ENCODE measurements at places on chromosomes 11 and 22.

- no peak for DNase-seq
Measured at GRCh38 chr11:21622995-21623394, 569.9 kb upstream of the ANO5 start.

- DNase-seq = no peak
Measured at GRCh38 chr11:1481861-1482441, 4.6 kb downstream of the MOB2 start.

DNA sequence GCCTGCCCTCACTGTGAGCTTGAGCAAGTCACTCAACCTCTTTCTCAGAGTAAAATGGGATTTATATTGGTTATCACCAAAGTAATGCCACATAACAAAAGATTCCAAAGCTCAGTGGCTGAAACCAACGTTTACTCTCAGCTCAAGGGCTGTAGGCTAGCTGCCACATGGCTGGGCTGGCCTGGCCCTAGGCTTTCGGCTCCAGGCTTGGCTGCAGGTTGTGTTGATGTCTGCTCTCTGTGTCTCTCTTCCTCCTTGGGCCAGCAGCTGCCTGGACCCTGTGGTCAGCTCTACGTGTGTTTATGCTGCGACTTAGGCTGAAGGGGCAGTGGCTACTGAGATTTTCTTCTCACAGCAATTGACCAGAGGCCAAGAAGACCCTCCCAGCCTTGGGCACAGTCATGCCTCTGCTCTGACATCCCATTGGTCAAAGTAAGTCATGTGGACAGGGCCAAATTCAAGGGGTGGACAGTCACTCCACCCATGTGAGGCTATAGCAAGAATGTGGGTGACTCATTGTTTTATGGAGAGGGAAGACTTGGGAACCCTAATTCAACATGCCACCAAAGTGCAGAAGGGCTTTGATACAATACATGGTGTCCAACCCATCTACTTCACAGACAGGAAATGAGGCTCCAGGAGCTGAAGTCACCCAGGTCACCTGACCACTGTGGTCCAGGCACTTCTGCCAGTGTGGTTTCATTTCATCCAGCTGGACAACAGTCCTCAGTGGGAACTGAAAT lies 90.6 kb downstream of the TSPAN18 start:
- no peak for DNase-seq

GRCh38 chr22:37051391-37052385 lies at the start of gene KCTD17:
Gene KCTD17 (plus strand): TSS chr22:37051742. CDS start chr22:37051761, 19 bp downstream.
- peak; percentile 34 for DNase-seq

GRCh38 chr11:60971520-60971919 lies at the start of gene CD6:
Gene CD6 (plus strand): TSS chr11:60971680. CDS start chr11:60971866, 186 bp downstream.
- DNase-seq = no peak

GRCh38 chr11:113193016-113193415 lies 121.4 kb upstream of the TTC12 start:
- no peak for DNase-seq

DNA sequence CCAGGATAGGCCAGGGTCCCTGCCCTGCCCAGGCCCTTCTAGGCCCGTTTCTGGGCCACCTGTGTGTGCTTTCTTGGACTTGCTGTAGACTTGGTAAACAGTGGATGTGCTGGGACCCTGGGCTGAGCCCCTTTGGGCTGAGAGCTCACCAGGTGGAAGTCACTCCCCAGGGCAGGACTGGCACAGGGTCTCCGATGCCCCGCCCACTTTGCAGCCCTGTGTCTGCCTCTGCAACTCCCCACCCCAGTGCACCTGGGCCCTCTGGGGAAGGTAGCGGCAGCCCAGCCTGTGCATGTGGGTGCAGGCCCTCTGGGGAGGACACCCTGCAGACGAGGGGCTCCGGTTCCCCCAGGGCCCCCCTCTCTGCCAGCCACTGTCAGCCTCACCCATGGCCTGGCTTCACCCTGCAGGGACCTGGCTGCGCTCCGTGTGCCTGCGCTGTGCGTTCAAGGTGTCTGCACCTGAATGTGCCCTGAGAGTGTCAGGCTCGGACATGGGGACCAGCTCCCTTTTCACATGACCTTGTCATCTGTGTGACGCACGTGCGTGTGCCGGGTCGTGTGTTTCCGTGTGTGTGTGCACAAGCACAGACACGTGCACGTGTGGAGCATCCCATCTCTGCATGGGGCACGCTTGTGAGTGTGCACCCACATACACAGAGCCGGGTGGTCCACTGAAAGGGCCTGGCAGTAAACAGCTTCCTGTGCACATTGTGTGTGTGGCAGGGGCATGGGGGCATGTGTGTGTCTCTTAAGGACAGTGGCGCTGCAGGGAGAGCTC lies 118.5 kb downstream of the KCNQ1OT1 start:
- no peak for DNase-seq

DNA sequence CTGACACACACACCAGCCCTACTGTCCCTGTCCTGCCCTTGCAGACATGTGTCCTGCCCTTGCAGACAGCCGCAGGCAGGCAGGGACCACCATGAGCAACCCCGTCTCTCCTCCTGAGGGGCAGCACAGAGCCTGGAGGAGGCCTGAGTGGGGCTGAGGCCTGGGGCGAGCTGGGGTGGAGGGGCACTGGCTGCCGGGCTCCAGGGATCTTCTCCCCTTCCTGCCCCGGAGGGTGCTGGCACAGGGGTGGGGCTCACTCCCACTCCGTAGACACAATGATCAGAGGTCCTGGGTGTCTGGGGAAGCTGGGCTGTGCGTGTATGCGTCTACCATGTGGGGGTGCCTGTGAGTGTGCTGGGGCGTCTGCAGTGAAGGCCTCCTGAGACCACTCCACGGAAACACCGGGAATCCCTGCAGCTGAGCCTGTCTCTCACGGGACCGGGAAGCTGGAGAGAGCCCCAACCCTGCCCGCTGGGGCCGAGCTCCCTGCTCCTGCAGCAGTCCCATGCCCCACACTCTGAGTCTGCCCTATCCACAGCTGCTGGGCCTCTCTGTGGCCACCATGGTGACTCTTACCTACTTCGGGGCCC lies 588 bp downstream of the TSPAN32 start:
- no peak for DNase-seq

GRCh38 chr11:131868629-131869507 lies 498.5 kb downstream of the NTM start:
- DNase-seq = no peak

GRCh38 chr11:122101625-122102291 lies 14.3 kb downstream of the BLID start:
- peak; percentile 86 for DNase-seq

DNA sequence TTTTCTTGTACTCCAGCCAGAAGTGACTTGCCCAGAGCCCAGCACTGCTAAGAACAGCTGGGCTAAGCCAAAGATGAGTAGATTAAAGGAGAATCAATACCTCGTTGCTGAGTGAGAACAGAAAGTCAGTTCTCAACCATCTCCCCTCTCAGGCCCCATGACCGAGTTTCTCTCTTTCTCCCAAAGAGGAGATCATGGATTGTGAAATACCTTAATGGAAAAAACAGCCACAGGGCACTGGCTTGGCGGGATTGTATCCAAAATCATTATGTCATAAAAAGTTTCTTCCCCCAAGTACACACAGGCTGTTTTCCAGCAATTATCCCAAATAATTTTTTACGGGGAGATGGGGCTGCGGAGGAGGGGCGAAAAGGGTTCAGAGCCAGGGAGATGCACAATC lies 111.8 kb upstream of the TMEM45B start:
- no peak for DNase-seq

DNA sequence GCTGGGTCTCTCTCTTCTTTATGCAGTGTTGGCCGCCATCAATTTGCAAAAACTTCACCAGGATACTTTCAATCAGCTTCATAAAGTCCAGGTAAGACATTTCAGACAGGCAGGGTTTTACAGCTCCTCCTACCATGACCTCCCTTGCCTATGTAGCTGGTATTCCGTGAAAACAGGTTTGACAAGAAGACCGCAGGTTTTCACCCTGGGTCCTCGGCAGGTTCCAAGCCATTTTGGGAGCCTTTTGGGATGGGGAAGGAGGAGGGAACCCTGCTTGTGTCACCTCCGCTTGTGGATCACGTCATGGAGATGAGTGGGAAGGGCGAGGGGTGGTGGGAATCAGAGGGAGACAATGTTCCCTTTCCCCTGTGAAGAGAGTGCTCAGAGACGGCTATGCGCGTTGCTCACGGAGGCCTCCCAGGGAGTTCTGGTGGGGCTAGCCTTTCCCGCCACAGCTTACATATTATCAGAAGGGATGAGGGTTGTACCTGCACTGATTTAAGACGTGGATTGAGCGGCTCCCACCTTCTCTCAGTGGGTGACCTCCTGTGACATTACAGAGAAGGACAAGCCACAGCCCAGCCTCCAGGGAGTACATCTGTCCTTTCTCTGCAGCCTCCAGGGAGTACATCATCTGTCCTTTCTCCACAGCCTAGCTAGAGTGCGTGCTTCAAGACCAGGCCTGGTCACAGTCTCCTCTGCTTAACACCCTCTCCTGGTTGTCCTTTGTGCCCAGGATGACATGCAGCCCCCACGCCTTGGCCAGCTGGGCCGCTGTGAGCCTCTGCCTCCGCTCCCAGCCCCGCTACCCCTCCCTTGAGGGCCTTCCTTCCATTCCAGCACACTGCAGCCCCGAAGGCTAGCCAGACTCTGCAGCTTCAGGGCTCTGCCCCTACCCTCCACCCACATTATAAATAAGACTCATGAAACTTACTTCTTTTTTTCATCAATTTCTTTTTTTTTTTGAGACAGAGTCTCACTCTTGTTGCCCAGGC lies 17.2 kb downstream of the GLB1L3 start:
- no peak for DNase-seq

DNA sequence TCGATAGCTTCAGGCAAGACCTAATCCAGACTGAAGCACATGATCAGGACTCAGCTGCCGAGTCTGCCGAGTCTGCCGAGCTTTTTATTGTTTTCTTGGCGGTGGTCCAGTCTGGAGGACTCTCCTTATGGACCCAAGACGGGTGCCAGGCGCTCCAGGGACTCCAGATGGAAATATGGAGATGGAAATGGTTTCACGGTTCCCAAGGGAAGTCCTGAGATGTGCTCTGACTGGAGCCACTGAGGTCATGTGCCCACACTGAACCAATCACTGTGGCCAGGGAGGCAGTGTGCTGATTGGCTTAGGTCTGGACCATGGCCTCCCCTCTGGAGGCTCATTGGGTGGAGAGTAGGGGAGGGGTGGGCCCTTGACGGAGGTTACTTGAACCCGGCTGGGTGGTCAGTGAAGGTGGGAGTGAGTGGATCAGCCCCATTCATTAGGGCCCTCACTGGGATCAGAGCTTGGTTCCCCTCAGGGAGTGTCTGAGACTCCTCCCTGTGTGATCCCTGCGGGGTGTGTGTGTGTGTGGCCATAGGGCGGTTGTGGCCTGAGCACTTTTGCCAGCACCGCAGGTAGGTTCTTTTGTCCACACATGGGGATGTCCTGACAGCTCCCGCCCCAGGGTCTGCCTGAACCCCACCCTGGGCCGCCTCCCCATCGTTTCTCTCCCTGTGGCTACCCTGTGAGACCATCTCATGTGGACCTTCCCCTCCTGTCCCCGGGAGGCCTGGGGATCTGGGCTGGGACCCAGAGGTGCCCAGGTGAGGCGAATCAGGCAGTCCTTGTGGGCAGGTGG lies 14.0 kb downstream of the RPS6KA4 start:
- no peak for DNase-seq

GRCh38 chr22:48710410-48710809 lies 1117.3 kb downstream of the BRD1 start:
- no peak for DNase-seq

GRCh38 chr22:21734540-21735199 lies 924 bp downstream of the YPEL1 start:
- no peak for DNase-seq

DNA sequence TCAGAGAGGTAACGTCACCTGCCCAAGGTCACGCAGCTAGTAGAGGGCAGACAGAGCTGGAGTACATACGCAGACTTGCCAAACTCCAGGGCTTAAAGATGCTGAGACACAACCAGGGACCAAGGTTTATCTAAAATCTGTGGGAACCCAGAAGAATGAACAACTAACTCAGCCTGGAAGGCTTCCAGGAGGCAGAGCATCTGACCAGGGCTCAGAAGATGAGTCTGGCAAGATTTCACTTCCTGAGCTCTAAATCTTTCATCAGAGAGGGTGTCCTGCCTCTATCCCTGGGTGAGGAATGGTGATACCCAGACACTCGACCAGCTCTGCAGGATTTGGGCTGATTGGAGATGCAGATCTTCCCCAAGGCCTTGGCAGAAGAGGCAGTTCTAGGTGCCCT lies 9.1 kb downstream of the GAL3ST1 start:
- DNase-seq = no peak

- DNase-seq = peak; percentile 59
Measured at GRCh38 chr11:34044664-34045485, 6.7 kb upstream of the CAPRIN1 start.

DNA sequence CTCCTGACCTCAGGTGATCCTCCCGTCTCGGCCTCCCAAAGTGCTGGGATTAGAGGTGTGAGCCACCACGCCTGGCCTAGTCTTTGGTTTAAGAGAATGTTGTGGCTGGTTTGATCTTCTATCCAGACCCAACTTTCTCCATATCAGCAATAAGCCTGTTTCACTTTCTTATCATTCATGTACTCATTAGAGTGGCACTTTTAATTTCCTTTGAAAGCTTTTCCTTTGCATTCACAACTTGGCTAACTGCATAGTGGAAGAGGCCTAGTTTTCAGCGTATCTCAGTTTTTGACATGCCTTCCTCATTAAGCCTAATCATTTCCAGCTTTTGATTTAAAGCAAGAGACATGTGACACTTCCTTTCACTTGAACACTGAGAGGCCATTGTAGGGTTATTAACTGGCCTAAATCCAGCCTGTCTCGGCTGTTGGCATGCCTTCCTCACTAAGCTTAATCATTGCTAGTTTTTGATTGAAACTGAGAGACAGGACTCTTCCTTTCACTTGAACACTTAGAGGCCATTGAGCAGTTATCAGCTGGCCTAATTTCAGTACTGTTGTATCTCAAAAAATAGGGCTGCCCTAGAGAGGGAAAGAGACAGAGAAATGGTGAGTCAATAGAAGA lies 13.1 kb upstream of the RPL3 start:
- peak; percentile 75 for DNase-seq

DNA sequence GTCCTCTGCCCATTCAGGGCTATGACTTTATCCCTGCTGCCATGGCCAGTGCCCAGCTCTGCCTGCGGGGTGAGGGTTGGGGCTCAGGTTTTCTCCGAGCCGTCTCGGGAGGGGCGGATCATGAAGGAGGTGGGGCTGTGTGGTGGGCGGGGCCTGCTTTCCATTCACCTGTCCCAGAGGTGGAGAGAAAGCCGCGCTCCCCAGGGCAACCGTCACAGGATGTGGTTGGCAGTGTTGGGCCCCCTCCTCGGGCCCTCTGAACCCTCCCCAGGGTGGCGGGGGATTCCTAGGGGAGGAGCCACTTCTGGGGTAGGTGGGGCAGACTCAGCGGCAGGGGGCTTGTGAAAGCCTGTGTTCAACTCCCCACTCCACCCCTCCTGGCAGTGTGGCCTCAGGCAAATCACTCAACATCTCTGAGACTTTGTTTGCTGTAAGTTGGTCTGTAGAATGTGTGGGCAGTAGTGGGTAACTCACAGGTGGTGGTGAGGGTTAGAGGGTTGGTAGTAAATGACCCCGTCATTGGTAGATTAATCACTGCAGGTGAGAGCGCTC lies 50.3 kb downstream of the CD6 start:
- no peak for DNase-seq

GRCh38 chr11:62498031-62498430 lies 48.6 kb downstream of the AHNAK start:
- DNase-seq = no peak

Data from fibroblast of skin of left quadriceps (primary cell).